Activated T-cell treated with anti-CD3 and anti-CD28 coated beads, Interleukin-2, amount 50 U/mL, for 24 hours (primary cell): ENCODE measurements at places on chromosomes 5 and 9.

GRCh38 chr5:132456296-132456986 is 34.1 kb downstream of the IRF1 start:
- DNase-seq = peak; percentile 64

- DNase-seq = no peak
Observed at GRCh38 chr5:142784401-142784955, 14.3 kb downstream of the ARHGAP26 start.

DNA sequence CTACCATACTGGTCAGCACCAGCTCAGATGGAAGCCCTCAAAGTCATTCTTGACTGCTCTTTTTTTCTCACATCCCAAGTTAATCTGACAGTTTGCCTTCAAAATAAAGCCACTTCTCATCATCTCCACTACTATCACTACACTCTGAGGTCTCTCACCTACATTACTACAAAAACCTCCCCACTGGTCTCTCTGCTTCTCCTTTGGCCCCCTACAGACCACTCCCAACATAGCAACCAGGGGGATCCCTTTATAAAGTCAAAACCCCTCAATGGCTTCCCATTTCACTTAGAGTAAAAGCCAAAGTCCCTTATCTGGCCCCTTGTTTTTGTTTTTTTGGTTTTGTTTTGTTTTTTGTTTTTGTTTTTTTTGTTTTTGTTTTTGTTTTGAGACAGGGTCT is 4.6 kb downstream of the ARAP3 start:
- no peak for DNase-seq

- no peak for DNase-seq
Observed at GRCh38 chr5:93428868-93429267, 152.2 kb downstream of the NR2F1-AS1 start.

- DNase-seq = no peak
Observed at GRCh38 chr9:75452512-75452911, 364.2 kb downstream of the OSTF1 start.

DNA sequence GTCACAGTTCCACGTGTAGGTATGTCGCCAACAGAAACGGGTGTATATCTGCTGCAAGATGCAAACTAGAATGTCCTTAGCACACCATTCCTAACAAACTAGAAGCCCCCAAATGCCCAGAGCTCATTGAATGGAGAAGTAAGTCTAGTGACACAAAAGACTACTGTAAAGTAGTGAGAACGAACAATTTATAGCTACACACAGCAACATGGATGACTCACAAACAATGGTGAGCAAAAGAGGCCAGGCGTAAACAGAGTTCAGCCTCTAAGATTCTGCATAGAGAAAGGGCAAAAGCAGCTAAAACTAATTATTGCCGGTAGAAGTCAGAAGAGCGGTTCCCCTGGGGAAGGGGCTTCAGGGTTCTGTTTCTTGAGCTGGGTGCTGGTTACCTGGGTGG is 74.7 kb downstream of the AMBP start:
- DNase-seq = no peak
